ENCODE measurements at places on chromosomes 5 and 9.

- no peak for DNase-seq
These were observed 91.9 kb downstream of the RAD23B start for GRCh38 chr9:107375001-107375400.

- DNase-seq: no peak
These were observed 26.7 kb downstream of the APBA1 start for GRCh38 chr9:69645488-69645887.

GRCh38 chr5:179732918-179733771 lies 523 bp downstream of the MAML1 start:
- no peak for DNase-seq

DNA sequence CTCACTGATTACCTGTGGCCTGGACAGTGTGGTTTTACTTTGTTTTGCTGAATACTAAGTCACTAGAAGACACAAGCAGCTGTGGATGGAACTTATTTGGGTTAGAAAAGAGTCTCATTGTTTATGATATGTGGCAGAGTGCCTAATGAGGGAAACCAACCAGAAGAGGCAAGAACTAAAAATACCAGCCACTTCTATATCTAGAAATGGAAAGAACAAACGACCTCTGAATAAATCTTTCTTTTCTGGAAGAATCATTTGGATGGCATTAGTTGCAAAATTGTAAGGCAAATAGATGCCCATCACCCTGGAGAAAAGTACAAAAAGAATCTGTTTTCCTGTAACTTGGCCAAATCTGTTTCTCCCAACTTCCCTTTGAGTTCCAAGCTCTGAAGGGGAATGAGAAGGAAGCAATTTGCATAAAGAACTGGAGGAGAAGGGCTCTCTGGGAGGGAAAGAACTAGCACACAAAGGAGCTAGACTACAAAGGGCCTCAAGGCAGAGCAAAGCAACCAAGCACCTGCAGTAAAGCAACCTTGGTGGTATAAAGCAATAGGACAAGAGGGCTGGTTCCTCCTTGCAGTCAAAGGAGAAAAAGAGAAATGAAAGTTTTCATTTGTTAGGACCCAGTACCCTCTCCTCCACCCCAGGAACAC lies 455.4 kb downstream of the CAAP1 start:
- no peak for DNase-seq

GRCh38 chr9:133154097-133154989 lies 9.4 kb downstream of the GBGT1 start:
- DNase-seq: no peak

- DNase-seq: no peak
These were observed 41.9 kb upstream of the PPP2R2B start for GRCh38 chr5:146920351-146920881.

- no peak for DNase-seq
These were observed 588.6 kb upstream of the MEF2C start for GRCh38 chr5:89471541-89471940.

DNA sequence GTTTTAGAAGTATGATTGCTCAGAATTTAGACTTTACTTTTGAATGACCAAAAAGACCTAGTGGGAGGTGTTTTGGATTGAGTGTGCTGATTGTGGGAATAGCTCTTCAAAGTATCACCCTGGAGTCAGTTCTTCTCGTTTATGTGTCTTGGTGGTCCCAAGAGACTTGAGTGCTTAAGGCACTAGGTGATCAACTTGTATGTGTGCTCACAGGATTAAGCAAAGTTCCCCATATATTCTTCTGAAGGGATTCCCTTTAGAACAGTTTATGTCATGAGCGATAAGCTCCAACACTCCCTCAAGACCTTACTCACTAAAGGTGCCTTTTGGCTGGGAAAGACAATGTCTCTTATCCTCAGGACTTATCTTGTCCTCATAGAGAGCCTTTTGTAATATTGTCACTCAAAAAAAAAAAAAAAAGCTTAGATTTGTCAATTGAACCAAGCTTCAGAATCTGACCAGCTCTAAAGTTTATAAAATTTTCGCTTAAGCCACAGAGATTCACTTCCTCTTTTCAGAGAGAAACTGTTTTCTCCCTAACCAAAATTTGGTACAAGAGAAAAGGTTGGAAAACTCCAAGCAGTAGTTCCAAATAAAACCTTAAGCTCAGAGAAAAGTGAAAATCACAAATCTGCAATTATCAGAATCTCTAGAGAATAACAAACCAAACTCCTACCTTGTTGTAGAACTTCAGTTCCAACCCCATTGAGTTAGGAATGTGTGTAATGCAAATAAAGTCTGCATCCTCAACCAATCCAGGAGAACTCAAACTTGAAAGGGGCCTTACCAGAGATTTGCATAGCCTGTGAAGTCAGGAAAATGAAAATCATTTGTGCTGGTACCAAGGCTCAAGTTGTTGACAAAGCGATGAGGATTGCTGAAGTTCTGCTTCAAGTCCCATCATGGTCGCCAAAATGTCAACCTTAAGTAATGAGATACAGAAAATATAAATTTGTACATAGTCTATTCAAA lies 40.0 kb upstream of the PDZD2 start:
- DNase-seq: no peak

DNA sequence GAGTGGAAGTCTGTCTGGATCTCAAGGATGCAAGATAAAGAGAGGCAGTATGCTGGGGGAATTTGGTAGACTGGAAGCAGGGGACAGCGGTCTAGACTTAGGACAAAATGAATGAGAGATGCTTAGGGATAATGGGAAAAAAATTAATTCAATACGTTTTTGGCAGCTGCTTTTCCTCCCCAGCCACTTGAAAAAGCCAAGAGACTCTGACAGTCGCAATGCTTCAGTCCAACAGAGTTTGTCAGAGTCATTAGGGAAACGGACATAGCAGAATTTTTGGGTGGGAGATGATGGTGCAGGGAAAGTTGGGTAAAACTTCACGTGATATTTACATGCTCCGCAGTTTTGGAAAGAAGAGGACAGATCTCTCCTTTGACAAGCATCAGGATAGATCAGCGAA lies 129.7 kb downstream of the GOLPH3 start:
- no peak for DNase-seq

- DNase-seq: no peak
These were observed 246.3 kb downstream of the IRX2 start for GRCh38 chr5:2505217-2505616.

- DNase-seq: no peak
These were observed 158.7 kb upstream of the KLF4 start for GRCh38 chr9:107648153-107648715.

- no peak for DNase-seq
These were observed 22.3 kb downstream of the LPAR1 start for GRCh38 chr9:111016016-111016415.

- DNase-seq: no peak
These were observed 150.6 kb downstream of the MCTP1 start for GRCh38 chr5:95134326-95134725.

DNA sequence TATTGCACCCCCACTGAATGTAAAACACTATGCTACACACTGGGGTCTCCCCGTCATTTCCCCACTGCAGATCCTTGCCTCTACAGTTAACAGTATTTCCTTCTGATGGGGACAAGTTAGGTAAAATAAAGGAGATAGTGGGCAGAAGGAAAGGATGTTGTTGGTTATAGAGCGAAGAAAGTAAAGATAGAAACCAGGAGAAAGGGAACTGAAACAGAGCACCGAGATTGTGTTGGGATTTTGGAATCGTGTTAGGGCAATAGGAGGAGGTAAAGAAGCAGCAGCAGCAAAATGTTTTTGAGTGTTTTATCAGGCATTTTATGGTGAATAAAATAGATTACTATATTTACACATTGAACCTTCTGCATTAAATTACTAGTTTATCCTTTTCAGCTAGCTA lies 60.0 kb downstream of the PAM start:
- DNase-seq: no peak

GRCh38 chr5:100469767-100470166 lies 65.4 kb upstream of the FAM174A start:
- DNase-seq: no peak

DNA sequence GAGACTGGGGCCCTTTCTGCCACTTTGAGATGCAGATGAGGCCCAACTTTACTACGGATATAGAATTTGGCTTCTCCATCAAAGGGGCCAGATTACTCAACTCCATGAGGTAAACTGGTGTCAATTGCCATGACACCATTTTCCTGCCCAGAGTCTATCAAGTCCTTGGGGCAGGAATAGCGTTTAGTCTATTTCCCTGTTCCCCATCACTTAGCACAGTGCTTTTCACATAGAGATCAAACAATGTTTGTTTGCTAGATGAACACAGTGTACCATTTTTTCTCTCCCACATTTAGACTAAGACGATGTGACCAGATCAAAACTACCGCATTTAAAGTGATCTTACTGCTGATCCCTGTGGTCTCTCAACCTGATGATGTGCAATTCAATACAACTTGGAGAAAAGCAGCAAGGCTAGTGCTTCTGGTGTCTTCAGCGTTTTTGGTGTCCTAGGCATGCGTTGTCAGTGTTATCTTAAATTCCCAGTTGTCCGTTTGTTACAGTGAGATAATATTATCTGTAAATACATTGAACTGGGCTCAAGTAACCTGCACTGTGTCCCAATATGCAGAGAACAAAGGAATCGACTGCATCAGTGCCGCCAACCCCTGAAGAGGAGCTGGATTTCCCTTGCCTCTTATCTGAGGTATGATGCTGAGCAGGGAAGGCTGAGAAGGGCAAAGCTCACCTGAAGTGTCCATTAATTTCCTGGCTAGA lies 446.2 kb downstream of the PLK2 start:
- no peak for DNase-seq

- DNase-seq: no peak
These were observed 269.5 kb downstream of the HSPA4 start for GRCh38 chr5:133321286-133321832.

- no peak for DNase-seq
These were observed 12.9 kb downstream of the WWC1 start for GRCh38 chr5:168304349-168304748.

DNA sequence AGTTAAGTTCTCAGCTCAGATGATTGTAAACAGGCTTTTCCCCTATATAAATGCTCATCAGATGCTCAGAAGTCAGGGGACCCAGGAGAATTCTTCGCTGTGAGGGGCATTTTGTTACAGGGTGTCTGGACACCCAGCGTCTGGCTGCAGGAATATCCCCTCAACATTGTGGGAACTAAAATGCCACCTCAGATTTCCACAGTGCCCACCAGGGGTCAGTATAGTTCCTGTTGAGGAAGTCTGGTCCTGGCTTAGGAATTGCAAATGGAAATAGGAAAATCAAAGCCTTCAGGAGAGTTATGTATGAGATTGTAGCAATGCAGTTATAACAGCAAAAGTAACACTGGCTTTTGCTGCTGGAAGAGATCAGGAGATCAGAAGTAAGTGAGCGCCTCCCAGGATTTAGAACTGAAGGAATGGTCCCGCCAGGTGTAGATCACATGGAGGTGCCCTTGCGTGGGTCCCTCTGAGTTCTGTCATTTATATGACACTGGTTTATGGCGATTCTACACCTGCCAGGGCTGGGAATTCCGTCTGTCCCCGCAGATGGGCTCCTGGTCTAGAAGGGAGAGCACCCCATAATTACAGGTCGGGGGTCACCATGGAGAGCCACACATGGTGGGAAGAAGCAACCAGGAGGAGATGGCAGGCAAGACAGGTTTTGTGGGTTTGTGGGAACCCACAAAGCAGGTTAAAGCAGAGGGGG lies 47.1 kb upstream of the CTSL start:
- peak; percentile 32 for DNase-seq

DNA sequence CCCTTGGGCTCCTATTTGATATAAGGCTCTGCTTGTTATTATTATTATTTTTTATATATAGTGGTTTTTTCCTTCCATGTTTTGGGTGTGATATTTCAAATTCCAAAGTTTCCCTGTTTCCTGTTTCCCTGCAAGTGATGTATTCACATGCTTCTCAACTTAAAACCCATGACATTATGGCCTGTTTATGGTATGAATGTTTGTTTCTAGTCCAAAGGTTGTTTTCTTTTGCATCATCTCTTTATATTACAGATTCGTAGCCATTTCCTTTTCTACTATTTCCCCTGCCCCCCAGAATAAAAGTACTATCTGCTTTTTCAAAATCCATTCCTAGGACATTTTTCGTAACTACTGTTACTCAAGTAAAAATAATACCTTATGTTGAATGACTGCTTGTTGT lies 7.5 kb downstream of the SEMA6A start:
- no peak for DNase-seq

- DNase-seq: no peak
These were observed 17.4 kb downstream of the MGAT1 start for GRCh38 chr5:180785121-180785781.

DNA sequence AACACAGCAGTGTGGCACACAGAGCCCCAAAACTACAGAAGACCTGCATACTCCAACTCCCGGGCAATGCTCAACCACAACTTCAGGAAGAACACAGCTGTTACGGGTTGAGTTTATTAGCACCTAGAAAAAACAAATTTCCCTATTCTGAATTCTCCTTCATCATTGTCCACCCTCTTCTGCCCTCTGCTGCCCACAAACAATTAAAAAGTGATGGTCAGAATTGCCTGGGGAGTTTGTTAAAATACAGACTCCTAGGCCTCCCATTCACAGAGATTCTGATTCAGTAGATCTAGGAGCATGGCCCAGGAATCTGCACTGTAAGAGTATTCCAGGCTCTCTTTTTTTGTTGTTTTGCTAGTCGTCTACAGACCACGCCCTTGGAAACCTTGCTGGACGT lies 310.6 kb downstream of the NDUFS4 start:
- DNase-seq: no peak

GRCh38 chr5:149837680-149838269 lies 106.8 kb downstream of the PDE6A start:
- no peak for DNase-seq

GRCh38 chr9:35736201-35736633 lies 3.8 kb downstream of the CREB3 start:
- peak; percentile 73 for DNase-seq

DNA sequence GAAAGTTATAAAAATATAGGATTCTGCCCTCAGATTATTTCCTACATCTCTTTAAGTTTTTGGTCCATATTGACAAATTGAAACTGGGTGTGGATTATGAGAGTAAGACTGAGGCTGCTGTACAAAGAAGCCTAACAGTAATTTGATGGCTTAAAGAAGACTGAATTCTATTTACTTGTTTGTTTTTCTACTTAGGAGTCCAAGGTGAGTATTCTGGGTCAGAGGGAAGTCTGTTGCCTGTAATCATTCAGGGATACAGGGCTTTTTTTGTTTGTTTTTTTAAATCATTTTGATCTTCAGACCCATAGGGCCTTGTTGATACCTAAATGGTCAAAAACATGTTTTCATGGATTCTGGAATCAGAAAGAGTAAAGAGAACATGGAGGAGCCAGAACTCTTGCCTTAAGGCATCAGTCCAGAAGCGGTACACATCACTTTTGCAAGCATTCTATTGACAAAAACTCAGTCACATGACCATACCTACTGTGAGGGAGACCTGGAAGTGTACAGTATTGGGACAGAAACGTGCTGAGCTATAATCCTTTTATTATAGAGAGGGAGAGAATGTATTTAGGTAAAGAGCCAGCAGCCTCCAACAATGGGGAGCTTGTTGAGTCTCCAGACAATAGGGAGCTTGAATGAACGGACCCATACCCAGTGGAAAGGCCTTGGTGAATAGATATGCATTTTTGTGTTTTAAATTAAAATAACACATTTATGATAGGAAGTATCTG lies 102.7 kb downstream of the LRRC70 start:
- no peak for DNase-seq

Measured in CD4-positive, alpha-beta memory T cell (primary cell).